NCI-H187 treated with DMSO at 0.1 percent for 48 hours (cell line): ENCODE measurements at places on chromosomes 11 and 22.

GRCh38 chr11:130071211-130071712 is 1.6 kb downstream of the APLP2 start:
- DNase-seq, result no peak

DNA sequence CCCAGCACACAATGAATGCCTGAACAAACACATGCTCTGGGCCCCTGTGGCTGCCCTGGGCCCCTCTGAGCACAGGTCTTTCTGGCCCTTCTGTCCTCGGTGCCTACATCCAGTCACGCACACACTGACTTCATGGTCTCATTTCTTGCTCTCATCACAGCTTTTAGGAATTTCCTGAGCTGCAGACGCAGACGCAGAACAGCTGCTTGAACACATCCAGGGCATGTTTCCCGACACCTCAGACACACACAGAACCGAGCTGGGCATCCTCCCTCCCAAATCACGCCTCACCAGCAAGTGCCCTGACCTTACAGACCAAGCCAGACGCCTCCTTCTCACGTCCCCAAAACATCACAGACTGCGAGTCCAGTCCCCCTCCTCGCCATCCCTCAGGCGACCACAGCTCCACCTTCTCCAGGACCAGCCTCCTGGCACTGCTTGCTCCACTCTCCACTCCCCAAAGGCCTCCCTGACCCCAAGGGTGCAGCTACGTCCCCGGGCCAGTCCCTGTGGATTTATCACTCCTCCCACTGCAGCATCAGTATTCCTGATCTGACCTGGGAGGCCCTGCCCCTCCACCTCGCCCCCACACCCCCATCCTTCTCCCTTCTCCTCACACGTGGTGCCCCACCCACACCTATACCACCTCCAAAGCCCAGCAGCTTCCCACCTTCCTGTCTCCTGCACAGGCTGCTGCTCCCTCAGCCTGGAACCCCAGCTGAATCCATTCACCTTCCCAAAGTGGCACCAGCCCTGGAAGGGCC is 12.9 kb downstream of the SIRT3 start:
- DNase-seq, result no peak

DNA sequence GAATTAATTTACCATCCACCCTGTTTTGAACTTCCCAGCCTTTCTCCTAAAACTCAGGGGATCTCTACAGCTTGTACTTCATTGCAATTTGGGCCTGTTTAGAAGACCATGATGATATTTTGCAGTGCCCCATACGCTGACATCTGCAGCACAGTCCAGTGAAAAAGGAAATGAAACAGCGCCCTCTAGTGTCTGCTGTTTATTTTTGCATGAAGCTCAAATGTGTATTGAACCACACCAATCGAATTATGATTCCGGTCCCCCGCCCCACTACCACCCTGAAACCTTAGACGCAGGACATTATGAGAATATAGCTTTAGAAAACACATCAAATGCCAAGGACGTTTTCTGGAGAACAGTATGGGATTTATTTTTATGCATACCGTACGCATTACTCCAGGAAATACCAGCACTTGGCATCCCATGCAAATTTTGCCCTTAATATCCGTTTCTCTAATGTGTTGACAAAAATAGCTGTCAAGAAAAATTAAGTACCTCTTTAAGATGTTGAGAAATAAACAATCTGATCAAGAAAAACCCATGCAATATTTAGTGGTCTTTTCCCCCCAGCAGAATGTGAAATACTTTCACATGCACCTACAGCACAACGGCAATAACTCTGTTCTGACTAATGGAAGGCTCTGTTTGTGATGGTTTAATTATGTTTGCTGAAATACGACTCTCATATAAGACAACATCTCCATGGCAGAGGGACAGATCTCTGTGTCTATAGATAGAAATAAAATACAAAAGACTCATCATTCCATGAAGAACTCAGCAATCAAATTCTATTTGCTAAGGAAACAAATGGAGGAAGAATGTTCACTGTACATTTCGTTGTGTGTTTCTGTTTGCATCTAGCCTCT is 93.9 kb downstream of the TECTA start:
- no peak for DNase-seq

- DNase-seq, result no peak
Measured at GRCh38 chr11:123233280-123233974, 38.4 kb upstream of the CLMP start.

GRCh38 chr11:123558536-123559315 is 95.7 kb downstream of the SCN3B start:
- no peak for DNase-seq

DNA sequence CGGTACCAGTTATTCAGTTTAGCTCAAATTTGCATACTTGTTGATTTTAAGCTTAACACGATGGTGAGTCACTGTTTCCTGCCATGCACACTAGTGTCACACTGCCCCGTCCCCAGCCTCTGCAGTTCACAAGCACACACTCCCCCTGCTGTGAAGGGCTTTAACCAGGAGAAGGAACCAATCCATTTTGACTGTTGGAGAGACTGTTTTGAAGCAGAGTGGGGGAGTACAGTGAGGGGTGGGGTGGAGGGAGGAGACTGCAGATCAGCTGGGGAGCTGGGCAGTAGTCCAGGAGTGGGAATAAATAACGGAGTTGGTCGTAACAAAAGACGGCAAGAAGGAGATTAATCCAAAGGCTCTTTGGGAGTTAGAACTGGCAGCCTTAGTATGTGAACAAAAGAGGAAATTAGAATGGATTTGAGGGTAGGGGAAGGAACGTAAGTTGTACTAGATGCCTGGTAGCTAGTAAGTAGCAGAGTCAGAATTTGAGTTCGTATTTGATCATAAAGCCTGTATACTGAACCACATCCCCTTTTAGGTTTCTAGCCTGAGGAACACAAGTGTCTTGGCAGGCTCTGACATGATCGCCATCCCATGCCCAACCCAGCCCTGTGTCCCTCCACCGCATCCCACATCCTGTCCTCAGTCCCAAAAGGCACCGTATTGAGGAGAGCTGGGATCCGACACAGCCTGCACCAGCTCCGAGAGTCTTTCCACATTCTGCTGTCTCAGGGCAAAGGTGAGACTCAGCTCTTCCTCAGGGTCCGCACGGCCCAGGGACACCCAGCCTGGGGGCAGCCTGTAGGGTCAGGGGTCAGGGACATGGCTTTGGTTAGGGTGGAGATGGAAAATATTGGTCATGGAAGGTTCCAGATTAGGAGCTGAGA is 862 bp downstream of the TPP1 start:
- no peak for DNase-seq

GRCh38 chr22:43974028-43974545 is 18.8 kb downstream of the SAMM50 start:
- DNase-seq, result no peak

- no peak for DNase-seq
Measured at GRCh38 chr22:42111798-42112197, 18.8 kb downstream of the CYP2D6 start.

DNA sequence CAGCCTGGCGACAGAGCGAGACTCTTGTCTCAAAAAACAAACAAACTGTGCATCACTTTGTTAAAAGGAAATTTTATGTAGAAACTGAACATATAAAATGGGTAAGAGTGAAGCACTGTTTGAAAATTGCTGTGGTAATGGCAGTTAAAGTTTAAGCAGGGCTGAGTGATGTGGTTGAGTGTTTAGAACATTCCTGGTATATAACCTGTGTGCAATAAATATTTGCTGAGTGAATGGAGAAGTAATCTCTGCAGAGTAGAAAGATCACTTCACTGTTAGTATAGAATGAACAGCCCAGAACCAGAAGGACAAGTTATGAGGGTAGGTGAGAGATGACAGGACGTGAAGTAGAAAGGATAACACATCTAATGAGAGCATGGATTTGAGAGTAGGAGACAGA is 27.3 kb downstream of the CECR2 start:
- no peak for DNase-seq

DNA sequence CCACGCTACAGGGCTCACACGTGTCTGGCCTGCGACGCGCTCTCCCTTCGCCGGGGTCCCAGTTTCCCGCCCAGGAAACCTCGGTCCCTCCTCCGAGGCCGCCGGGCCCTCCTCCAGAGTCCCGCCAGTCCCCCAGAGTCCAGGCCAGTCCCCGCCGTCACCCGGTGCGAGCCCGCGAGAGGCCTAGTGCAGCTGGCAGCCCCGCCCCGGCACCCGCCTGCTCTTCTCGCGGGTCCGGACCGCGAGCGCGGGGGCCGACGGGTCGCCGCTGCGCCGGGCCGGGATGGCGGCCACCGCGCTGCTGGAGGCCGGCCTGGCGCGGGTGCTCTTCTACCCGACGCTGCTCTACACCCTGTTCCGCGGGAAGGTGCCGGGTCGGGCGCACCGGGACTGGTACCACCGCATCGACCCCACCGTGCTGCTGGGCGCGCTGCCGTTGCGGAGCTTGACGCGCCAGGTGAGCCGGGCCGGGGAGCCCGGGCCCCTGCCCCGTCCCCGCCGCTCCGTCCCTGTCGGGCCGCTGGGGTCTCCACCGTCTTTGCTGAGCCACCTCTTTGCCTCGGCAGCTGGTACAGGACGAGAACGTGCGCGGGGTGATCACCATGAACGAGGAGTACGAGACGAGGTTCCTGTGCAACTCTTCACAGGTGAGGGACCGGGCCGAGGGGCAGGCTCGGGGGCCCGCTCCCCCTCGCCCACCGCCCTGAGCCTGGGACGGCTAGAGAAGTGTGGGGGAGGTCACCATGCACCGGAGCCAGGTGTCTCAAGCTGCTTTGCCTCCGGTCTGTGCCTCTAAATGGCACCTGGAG is at the start of gene PTPMT1:
PTPMT1 (plus strand) TSS at position 260 of the 809 bp plus-strand sequence; CDS start at position 284, 24 bp downstream.
- DNase-seq, result no peak

GRCh38 chr11:6096417-6096816 is 11.1 kb upstream of the OR56B4 start:
- DNase-seq, result no peak

DNA sequence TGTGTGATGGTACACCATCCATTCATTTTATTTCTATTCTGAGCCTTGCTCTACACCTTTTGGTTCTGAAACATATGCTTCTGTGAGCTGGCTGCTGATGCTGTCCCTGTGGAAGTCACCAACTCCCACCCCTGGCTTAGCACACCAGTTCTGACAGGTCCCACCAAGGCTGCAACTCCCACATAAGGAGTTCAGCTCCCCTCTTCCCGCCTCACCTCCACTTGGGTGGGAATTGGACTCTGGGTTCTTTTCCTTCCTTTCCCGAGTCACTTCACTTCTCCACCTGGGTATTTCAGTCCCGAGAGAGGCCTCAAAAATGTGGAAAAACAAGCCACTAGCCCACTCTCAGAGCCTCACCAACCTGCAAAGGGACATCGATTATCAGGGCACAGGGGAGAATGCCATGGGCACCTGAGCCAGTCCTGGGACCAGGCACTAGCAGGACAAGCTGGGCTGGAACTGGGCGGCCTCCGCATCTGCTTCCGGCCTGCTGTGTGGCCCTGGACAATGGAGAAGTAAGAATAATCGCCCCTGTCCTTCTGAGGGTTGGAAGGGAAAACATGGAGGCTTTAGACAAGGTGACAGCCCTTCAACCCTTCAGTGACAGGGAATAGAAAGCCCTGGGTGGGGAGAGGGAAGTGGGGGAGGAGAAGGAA is 80.1 kb downstream of the IGLL1 start:
- no peak for DNase-seq

DNA sequence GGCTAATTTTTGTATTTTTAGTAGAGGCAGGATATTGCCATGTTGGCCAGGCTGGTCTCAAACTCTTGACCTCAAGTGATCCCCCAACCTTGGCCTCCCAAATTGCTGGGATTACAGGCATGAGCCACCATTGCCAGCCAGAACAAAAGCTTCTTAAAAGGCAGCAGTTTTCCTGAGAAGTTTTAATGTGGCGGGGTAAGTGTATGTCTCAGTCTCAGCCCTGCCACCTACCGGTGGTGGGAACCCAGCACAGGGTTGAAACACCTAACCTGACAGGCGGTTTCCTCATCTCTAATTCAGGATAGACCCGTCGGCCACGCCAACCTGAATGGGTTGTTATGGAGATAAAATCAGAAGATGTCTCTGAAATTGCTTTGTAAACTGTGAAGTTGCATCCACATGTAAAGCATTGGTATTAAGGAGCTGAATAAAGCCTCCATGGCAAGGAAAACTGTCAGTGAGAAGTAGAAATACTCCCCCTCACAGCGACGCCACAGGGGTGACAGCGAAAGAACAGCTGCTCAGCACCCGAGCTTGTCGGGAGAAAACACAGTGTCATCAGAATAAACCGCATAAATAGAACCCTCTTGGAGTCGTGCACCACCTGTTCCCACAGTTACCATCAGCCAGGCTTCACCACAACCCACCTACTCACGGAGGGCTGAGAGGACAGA is 165.9 kb upstream of the NCAM1 start:
- DNase-seq, result no peak

DNA sequence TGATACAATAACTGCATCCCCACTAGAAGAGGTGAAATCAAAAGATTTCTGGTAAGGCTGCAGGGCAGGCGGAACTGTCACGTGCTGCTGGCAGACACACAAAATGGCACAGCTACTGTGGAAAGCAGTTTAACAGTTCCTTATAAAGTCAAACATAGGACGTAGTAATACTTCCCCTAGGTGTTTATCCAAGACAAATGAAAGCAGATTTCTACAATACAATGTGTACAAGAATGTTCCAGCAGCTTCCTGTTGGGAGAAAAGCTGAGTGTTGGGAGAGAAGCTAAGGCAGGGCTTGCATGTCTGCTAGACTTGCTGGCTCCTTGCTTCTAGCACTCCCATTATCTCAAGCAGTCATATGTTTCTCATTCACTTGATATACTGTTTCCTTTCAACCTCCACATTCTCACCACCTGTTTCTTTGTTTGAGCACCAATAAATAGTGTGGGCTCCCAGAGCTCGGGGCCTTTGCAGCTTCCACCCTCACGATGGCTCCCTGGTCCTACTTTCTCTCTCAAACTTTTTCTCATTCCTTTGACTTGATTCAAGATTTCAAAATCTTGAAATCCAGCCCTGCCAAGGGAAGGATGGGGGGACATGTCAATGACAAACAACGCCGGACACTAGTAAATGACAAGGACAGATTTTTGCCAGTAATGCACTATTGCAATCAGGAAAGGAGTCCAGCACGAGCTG is 21.2 kb upstream of the IL17RA start:
- DNase-seq, result no peak

- no peak for DNase-seq
Measured at GRCh38 chr11:66100272-66101065, 30.4 kb downstream of the PACS1 start.

- no peak for DNase-seq
Measured at GRCh38 chr11:72643547-72643946, 30.7 kb downstream of the PDE2A start.

DNA sequence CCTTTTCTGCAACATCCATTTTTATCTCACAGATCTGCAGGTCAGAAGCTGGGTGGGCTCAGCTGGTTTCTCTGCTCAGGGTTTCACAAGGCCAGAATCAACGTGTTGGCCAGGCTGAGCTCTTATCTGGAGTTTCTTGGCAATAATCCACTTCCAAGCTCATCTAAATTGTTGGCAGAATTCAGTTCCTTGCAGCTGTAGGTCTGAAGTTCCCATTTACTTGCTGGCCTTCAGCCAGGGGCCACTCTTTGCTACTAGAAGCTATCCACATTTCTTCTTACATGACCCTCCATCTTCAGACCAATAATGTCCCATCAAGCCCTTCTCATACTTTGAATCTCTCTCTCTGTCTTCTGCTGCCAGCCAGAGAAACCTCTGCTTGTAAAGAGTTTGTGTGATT is 103.5 kb downstream of the WNT11 start:
- DNase-seq, result no peak
